T-helper 17 cell (primary cell): ENCODE measurements at places on chromosomes 1 and 21.

DNA sequence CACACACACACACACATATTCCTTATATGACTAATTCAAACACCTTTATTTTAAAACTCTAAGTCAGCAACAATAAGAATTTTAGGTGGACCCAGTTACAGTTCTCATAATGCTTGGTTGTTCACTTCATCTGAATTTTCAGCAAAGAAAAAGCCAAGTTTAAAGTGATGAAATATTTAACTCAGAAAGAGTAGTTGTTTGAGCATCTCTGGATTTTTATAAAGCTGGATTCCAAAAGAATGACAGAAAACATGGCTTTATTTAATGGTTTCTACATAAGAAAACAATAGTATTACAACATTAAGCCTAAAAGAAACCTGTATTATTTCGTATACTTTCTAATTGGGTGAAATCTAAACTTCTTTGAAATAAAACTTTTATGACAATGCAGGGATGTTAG lies 54.2 kb upstream of the ADAMTS5 start:
- H3K36me3 ChIP-seq, result no peaks in the 10 kb centered on the region
- H3K27ac ChIP-seq, result no peak overlapping the region
- no peak overlapping the region for H3K4me3 ChIP-seq

- no peaks in the 10 kb centered on the region for H3K36me3 ChIP-seq
- no peak overlapping the region for H3K4me3 ChIP-seq
- H3K4me1 ChIP-seq, result no peaks in the 10 kb centered on the region
- peaks cover 13% of the 10 kb centered on the region for H3K27me3 ChIP-seq
- no peak for DNase-seq
These were observed 38.0 kb downstream of the PLXNA2 start for GRCh38 chr1:208206092-208206698.

- H3K4me3 ChIP-seq, result no peak overlapping the region
- no peaks in the 10 kb centered on the region for H3K4me1 ChIP-seq
- no peak for DNase-seq
- peaks cover 4% of the 10 kb centered on the region for H3K36me3 ChIP-seq
- H3K27me3 ChIP-seq, result no peaks in the 10 kb centered on the region
These were observed 54.8 kb downstream of the CYP2J2 start for GRCh38 chr1:59871746-59872145.

DNA sequence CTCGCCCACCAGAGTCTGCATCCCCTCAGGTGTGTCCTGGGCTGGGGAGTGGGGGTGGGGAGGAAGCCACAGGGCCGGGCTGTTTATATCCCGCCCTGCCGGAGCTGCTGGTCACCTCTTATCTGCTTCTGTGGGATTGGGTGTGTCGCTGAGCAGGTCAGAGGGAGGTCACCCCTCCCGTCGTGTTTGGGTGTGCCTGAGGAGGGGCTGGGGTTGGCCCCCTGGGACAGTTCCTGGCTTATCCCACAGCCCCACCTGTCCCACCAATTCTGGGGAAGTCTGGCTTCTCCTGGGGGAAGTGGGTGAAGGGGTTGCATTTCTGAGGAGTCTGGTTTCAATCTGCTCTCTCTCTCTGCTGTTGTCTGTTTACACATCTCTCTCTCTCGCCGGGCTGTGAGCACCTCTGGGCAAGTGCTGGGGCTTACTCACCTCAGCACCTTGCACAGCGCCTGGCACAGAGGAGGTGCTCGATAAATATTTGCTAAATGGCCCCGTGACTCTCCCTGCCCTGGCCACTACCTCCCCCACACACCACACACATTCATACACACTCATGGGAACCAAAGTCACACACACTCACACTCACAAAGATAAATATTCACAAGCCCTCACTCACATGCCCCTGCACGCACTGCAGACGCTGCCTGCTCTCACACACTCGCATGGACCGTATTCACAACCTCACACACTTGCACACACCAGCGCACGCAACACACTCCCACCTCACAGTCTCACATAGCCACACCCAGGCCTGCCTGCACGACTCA lies 8.3 kb downstream of the ELF3 start:
- peaks cover 2% of the 10 kb centered on the region for H3K36me3 ChIP-seq
- no peak for DNase-seq
- no peak overlapping the region for H3K27ac ChIP-seq
- peak overlapping the region; percentile 42 for H3K4me3 ChIP-seq

DNA sequence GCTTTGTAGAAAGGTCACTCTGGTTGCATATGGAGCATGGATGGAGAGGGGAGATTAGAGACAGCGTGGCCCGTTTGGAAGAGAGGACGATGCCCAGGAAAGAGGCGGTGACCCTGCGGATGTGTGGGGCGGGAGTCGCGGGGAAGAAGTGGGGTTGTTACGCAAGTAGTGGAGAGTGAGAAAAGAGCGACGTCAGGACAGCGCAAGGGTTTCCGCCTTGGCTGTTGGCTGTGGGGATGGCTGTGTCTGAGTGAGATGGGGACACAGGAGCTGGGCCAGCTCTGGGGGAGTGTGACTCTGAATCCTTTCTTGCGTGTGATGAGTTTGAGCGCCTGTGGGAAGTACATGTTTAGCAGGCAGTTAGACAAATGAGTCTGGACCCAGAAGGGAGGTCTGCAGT lies 3.8 kb downstream of the B4GALT2 start:
- H3K27ac ChIP-seq, result no peak overlapping the region
- H3K36me3 ChIP-seq, result peaks cover 6% of the 10 kb centered on the region
- no peaks in the 10 kb centered on the region for H3K27me3 ChIP-seq
